Activated naive CD8-positive, alpha-beta T cell treated with anti-CD3 and anti-CD28 coated beads for 36 hours (primary cell): ENCODE measurements at places on chromosomes 4 and X.

DNA sequence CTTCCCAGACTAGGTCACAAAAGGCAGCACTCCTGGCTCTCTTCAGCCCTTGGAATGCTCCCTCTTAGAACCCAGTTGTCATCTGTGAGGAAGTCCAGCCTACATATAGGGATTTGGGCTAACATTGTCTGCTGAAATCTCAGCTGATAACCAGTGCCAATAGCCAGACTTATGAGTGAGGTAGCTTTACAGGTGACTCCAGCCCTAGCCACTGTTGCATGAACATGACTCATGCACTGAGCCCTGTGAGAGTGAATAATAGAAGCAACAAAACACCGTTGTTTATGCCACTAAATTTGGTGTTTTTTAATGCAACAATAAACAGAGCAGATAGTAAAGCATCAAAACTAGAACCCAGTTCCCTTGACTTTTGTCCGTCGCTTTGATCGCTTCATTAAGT is 433.2 kb downstream of the STIM2 start:
- DNase-seq, result no peak

- no peak for DNase-seq
Observed at GRCh38 chrX:108090491-108091263, 665 bp downstream of the PSMD10 start.

- DNase-seq, result no peak
Observed at GRCh38 chrX:105098201-105098600, 122.3 kb downstream of the TEX13A start.

- no peak for DNase-seq
Observed at GRCh38 chr4:35087218-35087617, 1157.1 kb downstream of the ARAP2 start.

GRCh38 chr4:107283587-107284559 is 247.8 kb upstream of the DKK2 start:
- no peak for DNase-seq

- peak; percentile 30 for DNase-seq
Observed at GRCh38 chr4:74364652-74365491, at the start of gene EREG. EREG (plus strand) TSS chr4:74365145; CDS start chr4:74365309, 164 bp downstream.

DNA sequence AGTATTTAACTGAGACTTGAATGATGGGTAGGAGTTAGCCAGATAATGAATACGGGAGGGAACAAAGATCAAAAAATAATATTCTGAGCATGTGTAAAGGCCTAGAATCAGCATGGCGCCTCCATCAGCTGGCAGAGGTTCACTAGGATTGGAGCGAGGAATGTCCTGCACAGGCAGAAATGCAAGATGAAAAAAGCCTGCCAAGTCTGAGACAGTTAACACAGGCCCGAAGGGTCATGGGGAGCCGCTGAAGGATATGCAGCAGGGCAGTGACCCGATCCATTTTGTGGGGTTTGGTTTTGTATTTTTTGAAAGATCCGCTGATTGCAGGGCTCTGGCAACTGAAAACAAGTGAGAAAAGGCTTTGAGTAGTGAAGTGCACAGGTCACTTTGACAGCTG is 40.1 kb downstream of the SMPX start:
- no peak for DNase-seq

DNA sequence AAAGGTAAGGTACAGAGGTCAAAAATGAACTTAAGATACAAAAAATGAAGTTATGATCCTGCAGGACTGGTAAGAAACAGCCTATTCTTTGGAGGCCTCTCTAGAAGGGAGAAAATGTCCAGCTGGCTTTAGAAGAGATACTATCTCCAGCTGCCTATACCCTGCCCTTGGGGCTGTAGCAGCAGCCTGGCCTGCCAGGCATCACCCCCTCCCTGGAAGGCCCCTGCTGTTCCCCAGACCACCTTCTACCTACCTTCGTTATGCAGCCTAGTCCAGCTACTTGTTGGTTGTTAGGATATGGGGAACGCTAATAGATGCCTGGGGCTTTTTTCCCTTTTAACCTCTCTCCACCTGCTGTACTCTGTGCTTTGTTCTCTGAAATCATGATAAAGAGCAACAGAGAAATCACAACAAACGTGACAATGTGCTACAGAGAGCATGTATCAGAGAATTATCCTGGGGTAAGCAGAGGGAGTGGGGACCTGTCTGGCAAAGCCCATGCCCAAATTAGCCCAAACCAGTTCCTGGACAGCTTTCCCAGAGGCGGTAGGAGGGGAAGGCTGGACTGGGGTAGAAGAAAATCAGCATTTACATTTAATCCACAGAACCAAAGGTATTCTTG is 34.5 kb downstream of the FRMD7 start:
- DNase-seq, result no peak

DNA sequence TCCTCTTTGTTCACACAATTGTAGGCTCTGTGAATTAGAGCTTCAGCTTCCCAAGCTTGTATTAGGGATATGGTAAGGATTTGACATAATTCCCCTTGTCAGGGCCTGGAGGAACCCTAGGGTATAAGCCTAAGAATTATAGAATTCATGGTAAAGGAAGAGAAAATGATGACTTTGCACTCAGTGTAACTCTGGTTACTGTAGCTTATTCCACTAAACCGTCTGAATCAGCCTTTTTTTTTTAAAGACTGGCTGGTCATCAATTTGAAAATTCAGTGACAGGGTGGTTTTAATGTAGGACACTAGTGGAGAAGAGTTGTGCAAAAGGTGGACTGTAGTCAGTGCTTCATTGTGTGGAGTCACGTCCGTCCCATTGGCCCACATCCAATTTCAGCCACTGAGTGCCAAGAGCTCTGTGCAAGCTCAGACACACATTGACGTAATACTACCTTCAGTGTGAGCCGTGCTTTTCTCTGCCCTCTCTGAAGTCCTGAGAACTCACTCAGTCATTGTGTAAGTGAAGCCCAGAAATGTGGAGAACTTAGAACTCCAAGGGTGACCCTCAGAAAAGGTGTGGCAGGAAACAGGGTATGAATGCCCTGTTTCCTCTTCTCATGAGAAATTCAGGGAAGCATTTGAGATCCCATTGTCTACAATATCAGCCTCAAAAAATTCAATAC is 449.8 kb downstream of the C4orf33 start:
- DNase-seq, result no peak

GRCh38 chr4:173932701-173933100 is 350.8 kb downstream of the FBXO8 start:
- DNase-seq, result no peak

GRCh38 chrX:20500949-20501348 is 234.2 kb upstream of the RPS6KA3 start:
- DNase-seq, result no peak

DNA sequence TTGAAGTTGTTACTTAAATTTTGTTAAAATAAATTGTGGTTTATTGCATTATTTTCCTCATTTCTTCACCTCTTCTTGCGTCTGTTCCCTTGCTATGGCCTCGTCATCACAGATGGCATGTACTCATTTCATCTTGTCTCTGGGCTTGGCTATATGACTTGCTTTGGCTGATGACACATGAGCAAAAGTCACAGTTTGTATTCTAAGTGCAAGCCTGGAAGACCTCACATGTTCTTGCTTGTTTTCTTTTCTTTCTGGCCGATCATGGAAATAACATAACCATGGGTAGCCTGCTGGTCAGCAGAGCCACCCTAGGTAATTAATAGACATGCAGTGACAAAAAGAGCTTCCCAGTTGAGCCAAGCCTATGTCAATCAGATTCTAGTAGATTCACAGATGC is 527.9 kb downstream of the SPRY1 start:
- no peak for DNase-seq

- DNase-seq, result no peak
Observed at GRCh38 chrX:137566746-137567679, 1.1 kb downstream of the ZIC3 start.

DNA sequence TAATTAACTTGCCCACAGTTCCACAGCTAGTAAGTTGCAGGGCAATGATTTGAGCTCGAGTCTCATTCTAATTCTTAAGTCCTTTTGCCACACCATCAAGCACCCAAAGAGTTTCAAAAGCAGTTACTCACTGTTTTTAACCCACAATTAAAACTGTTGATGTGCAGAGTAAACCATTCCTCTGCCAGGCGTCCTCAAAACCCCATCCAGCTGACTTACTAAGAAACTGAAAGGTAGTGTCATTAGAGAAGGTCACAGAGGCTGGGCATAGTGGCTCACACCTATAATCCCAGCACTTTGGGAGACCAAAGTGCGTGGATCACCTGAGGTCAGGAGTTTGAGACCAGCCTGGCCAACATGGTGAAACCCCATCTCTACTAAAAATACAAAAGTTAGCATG is 121.7 kb downstream of the CHIC2 start:
- no peak for DNase-seq

DNA sequence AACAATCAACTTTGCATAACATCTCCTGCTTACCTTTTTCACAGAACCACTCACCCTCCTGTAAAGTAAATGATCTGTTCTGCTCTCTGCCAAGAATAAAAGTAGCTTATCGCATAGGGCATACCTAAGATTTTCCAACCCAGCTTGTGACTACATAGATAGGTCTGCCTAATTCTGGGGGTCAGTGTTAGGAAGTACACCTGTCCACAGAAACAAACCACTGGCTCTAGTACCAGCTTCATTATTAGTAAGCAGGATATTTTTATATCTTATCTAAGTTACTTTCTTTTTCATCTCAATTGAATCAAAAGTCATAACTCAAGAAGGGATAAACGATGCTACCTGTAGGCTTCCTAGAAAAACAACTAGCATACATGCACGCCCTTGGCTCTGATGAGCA is 23.8 kb downstream of the CXCL1 start:
- DNase-seq, result no peak

DNA sequence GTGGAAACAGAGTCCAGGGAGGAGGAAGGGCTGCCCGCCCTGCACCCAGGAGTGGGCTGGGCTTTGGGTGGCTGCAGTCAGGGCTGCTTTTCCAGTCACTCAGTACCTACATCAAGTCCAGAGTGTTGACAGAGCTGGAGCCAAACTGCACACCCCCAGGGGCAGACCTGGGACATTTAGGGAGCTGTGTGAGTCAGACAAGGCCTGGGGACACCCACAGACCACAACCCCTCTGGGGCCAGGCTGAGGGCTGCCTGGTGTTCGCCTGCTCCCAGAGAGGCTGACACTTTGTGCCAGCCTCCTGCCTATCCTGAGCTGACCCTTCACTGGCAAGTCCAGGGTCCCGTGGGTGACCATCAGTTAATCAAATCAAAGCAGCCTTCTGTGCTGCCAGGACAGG is 240.0 kb downstream of the BCOR start:
- peak; percentile 59 for DNase-seq
